ENCODE measurements at places on chromosomes 12 and 14. TPM values are rescaled to one million over a fixed set of nuclear protein-coding genes. Genes with fewer than 3 reads are reported as not detected.

DNA sequence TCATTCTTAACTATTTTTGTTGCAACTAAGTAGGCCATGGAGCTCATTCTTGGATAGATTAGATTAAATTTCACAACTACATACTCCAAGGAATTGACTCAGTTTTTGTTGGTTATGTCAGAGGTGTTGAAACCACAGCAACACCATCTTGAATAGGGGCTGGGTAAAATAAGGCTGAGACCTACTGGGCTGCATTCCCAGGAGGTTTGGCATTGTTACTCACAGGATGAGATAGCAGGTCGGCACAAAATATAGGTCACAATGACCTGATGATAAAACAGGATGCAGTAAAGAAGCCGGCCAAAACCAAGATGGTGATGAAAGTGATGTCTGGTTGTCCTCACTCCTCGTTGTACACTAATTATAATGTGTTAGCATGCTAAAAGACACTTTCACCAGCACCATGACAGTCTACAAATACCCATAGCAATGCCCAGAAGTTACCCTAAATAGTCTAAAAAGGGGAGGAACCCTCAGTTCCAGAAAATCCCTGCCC lies 20.9 kb downstream of the DMAC2L start:
- DNase-seq: no peak

- DNase-seq: no peak
These were observed 174.2 kb upstream of the SLC38A2 start for GRCh38 chr12:46546634-46547273.

- peak; percentile 69 for DNase-seq
These were observed 118.3 kb downstream of the BMP4 start for GRCh38 chr14:53838374-53838773.

DNA sequence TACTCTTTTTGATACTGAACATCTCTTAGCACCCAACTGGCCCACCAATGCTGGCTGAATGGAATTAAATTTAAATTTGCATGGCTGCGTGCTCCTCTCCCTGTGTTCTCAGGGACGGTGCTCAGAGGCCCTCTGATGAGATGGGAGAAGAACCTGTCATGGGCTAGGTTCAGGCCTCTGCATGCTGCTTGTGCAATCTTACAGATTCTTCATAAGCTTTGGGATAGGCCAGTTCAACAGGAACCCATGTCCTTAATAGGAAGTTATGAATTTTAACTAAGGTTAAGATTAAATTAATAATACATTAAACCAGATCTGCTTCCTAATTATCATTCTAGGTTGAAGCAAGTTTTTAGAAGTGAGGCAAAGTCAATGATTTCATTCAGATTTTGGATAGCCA lies 119.7 kb upstream of the LRIG3 start:
- DNase-seq: no peak

GRCh38 chr12:9731393-9731792 lies 1.5 kb downstream of the CLECL1 start:
- no peak for DNase-seq

- no peak for DNase-seq
These were observed 282.7 kb downstream of the ATXN7L3B start for GRCh38 chr12:74820324-74820723.

DNA sequence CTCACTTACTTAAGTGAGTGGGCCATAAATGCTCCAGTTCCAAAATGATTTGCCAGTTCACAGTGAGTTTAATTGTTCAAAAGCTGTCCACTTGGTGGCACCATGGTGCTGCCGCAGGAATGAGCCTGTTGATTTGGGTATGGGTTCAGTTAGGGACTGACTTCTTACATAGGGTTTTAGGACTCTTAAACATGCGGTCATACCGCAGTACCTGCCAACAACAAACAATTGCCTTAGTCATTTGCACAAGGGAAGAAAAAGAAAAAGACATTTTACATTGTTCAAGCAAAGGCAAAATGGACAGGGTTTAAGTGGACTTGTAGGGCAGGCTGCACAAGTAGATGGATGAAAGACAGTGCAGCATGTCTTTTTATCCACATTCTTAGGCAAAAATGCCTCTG lies 80.0 kb upstream of the DBX2 start:
- DNase-seq: peak; percentile 63

DNA sequence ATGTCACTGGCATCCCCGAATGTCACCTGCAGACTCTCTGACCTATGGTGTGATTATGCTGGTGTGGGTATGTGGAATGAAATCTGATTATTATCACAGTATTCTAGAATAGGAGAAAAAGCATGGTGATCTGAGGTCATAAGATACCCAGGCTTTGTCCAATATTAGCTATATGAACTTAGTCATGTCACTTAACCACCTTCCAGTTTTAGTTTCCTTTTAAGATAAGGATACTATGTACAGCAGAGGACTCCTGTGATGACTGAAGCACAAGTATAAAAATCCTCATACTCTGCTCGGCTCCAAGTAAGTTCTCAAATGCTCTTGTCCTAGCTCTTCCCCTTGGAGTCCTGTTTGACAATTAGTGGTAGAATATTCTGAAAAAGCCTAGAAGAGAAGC lies 2.8 kb downstream of the GNS start:
- DNase-seq: peak; percentile 21

DNA sequence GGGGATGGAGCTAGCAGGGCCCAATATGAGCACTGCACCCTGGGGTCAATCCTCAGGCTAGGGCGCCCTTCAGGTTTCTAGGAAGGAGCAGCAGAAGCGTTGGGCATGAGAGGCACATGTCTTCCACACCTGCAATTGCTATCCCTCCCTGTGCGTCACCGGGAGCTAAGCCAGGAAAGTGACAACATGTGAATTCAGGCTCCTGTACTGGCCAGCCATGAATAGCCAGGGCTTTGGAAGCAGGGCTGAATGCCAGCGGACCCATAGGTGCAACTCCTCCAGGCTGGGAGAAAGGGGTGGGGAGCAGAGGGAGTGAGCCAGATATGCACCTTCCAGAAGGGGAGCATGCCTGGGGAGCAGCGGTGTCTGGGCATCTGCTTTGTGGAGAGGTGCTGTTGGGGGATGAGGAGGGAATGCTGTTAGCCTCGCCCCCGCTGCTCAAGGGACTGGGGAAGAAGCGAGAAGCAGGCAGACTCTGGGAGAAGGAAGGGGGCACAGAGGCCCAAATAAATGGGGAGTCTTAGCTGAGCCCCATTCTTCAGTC lies 6.1 kb downstream of the HOXC5 start:
- DNase-seq: no peak

- DNase-seq: no peak
These were observed 44.3 kb downstream of the NCOR2 start for GRCh38 chr12:124523071-124523470.

DNA sequence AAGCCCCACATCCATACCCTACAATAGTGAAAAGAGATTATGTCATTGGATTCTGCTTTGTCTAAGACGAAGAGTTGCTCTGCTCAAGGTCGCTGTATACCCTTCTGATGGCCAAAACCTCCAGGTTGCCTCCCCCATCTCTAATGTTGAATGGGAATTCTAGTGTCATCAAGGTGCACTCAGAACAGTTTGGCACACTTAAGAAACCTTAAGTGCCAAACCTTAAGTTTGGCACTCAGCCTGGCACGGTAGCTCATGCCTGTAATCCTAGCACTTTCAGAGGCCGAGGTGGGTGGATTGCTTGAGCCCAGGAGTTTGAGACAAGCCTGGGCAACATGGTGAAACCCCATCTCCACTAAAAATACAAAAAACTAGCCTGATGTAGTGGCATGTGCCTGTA lies 1245.6 kb upstream of the SEL1L start:
- DNase-seq: no peak

- DNase-seq: no peak
These were observed 176.9 kb upstream of the HIF1A start for GRCh38 chr14:61518403-61518802.

DNA sequence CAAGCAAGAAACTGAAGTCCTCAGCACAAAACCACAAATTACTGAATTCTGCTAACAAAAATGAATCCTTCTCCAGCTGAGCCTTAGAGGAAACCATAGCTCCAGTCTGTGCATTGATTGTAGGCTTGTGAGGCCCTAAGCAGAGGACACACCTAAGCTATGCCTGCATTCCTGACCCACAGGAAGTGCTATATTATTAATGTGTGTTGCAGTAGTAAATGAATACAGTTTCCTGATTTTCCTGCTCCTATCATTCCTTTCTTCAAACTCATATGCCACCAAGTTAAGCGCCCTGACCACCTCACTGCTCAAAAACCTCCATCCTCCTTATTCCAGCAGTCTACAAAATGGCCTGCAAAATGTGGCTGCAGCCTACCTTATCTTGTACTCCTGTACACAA lies 151.9 kb upstream of the ABCD2 start:
- no peak for DNase-seq

GRCh38 chr12:117091758-117092510 lies 7.3 kb downstream of the TESC start:
- no peak for DNase-seq

- DNase-seq: peak; percentile 63
These were observed 8.4 kb upstream of the PPTC7 start for GRCh38 chr12:110591451-110592051.

- no peak for DNase-seq
These were observed 14.0 kb downstream of the PGAM5 start for GRCh38 chr12:132724506-132725241.

RBP5 gene
- polyA plus RNA-seq: 0.67 TPM

MANSC1 gene
- polyA plus RNA-seq: 6.8 TPM

SLC22A17 gene
- polyA plus RNA-seq: 12.7 TPM

EFS gene
- 0.54 TPM for polyA plus RNA-seq

CLEC6A gene
- not detected for polyA plus RNA-seq

C14orf39 gene
- 0.06 TPM for polyA plus RNA-seq

SLC24A4 gene
- polyA plus RNA-seq: not detected

RDH11 gene
- 5.9 TPM for polyA plus RNA-seq

RITA1 gene
- 20.5 TPM for polyA plus RNA-seq

C3AR1 gene
- 7.5 TPM for polyA plus RNA-seq

KNTC1 gene
- polyA plus RNA-seq: 5.1 TPM

KRT8 gene
- 2,429 TPM for polyA plus RNA-seq

VWF gene
- 5.7 TPM for polyA plus RNA-seq

FAR2 gene
- polyA plus RNA-seq: 9.7 TPM

RND1 gene
- polyA plus RNA-seq: 1.3 TPM

ABHD12B gene
- 0.09 TPM for polyA plus RNA-seq
